ENCODE measurements at places on chromosomes 3 and 15.

DNA sequence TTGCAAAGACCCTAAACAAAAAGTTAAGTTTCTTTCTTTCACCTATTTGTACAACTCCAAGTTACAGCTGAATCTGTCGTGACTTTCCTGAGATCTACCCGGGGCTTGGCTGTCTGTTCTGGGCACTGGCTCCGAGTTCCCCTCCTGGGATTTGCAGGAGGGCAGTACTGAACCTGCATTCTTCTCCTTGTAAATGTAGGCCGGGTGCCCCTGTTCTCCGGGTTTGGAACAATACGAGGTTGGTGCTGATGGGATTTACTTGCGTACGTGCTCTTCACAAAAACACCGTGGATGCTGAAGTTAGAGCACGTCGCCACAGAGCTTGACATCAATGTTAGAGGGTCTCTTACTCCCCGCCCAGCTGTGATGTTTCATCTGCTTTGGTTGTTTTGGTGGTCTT is 48.1 kb downstream of the KLHL25 start:
- DNase-seq: no peak

- DNase-seq: no peak
These were observed 41.2 kb downstream of the HERC1 start for GRCh38 chr15:63792584-63792983.

- DNase-seq: no peak
These were observed 34.8 kb downstream of the CYP11A1 start for GRCh38 chr15:74332611-74333010.

- no peak for DNase-seq
These were observed 17.5 kb upstream of the TBC1D5 start for GRCh38 chr3:17759901-17760300.

DNA sequence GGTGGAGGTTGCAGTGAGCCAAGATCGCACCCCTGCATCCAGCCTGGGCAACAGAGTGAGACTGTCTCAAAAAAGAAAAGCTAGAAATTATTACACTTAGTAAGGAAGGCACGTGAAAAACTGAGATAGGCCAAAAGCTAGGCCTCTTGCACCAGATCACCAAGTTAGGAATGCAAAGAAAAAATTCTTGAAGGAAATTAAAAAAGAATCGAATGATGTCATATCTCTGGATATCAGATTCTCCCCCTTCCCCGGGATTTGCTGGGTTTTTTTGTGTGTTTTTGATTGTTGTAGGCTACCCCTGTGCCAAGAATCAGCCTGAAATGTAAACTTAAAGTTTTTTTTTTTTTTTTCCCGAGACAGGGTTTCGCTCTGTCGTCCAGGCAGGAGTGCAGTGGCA is 17.4 kb downstream of the PTPN23 start:
- DNase-seq: no peak

GRCh38 chr3:55487381-55488241 is 505 bp upstream of the WNT5A start:
- DNase-seq: peak; percentile 76

DNA sequence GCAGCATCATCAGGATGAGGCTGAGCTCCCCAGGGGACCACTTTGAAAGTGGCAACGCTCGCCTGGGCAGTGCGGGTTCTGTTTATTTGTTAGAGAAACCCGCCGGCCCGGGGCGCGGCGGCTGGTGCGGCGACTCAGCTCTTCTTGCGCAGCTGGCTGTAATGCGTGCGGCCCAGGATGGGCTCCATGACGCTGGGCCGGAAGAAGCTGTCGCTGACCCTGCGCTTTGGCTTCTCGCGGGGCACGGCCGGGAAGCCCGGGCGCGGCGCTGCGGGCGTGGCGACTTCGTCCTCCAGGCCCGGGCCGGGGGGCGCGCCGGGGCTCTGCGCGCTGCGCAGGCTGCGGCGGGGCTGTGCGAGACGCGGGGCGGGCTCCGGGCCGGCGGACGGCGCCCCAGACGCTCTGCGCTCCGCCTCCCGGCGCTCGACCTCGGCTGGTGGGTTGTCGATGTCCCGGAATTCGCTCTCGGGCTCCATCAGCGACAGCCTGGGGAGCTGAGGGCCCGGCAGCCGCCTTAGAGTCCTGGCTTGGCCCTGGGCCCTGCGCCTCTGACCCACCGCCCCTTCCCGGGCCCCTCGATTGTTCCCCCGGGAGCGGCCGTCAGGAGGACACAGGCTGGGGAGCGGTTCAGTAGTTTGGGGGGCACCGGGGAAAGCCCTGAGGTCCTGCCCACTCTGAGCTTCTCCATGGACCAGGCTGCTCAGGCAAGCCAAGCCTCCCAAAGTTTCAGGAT is 10.3 kb upstream of the KIF7 start:
- peak; percentile 49 for DNase-seq

DNA sequence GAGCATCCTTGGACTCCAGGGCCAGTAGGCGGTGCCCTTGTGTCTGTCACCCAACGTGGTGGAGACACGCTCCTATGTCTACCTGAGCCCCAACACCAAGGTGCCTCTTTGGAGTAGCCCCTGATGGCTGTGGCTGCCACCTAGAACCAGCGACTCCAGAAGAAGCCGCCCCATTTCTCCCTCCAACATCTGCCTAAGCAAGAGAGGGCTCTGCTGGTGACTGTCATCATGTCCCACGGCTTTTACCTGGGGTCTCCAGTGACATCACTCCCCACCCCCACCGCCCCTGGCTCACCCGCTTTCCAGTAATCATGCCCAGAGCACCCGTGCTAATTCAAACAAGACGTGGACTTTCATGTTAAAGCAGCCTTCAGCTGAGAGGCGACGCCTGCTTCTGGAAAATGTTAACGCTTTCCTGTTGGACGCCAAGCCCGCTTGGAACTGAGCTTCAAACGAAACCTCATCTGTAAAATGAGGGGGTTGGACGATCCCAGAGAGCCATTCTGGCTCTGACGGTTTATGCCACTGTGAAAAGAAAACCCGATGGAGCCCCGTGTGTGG is 57.0 kb downstream of the ISG20 start:
- DNase-seq: no peak

- DNase-seq: no peak
These were observed 288.7 kb downstream of the EPHB1 start for GRCh38 chr3:135083756-135084155.

DNA sequence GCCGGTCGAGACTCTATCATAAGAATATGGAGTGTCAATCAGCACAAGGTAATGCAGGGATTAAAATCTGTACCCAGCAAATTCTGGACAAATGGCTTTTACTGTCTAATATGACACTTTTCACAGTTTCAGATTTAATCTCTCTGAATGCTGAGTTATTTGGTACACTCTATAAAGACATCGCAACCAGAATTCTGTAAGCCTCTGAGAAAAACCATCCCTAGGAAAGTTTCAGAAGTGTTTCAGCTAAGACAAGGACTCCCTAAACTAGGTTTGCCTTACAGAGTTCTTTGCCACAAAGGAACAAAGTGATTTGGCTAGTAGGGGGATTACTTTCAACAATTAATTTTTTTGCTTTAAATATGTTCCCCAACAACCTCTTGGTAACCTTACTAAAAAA is 11.3 kb downstream of the WDR48 start:
- DNase-seq: no peak

DNA sequence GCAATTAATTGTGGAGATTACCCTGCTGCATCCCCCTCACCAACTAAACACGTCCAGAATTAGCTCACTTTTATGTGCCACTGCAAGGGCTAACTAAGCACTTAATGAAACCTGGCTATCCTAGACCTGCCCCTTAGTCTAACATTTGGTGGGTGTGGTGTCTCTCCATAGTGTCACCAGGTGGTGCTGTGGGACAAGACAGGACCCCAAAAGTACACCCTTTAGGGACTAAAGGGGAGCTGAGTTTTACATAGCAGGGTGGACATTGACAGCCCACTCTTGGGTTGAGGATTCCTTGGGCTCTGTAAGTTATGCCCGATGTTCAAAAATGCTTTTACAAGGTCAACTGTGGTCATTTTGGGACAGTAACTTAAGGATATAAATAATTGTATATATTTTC is 5.7 kb downstream of the DUT start:
- DNase-seq: no peak

DNA sequence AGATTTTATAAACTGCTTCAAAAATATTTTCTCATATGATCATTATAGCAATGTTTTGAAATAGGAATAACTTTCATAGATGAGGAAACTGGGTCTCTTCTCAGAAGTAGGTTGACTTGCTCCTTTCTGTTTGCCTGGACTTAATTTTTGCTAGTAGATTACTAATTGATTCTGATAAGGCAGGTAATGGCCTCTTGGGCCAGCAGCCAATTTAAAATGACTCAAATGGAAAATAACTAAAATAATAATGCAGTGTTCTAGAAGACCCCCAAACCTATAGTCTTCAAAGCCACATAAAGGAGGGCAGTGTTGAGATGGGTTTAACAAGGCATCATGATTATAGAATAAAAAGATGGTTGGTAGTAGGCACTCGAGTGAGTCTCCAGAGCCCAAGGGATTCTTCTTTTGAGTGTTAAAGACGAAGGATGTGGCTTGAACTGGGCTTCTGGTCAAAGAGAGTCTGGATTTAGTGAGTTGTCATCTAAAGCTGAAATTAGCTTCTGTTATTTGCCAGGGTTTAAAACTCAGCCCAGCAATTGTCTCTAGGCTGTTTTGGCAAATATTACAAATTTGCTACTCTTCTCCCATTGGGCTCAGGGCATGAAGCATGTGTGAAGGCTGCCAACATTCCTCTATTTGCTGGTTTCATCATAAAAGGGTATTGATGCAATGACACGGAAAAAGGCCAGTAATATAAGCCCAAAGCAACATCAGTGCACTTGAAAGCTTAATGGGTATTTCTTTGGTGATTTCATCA is 297.1 kb upstream of the MEIS2 start:
- no peak for DNase-seq

DNA sequence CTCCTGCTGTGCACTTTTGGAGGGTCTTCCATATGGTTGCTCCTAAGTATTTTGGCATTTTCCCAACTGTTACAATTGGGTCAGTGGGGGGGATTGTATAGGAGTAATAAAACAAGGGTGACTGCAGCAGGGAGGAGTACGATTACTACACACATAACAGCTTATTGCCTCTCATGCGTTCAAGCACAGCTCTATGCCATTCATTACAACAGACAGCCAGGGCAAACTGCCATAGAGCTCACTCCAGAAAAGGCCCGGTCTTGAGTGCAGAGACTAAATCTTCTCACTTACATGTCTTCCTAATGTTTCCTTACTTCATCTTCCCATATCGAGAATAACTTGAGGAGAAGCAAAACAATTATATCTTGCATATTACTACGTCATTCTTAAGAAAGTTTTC is 1.4 kb upstream of the CHMP2B start:
- peak; percentile 5 for DNase-seq

DNA sequence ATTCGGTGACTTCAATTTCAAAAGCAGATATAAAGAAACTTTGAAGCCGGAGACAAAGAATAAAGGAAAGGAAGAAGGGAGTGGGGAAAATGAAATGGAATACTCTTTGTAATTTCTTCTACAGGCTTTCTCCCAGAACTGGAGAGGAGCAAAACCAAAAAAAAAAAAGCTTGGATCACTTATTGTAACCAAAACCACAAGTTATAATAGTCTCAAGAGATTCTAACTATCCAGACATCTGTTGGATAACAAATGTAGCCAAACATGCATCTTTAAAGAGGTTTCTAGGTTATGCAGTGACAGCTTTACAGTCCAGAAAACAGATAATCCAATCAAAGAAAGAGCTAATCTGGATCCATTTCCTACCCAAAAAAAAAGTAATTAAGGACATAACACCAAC is 36.2 kb downstream of the VGLL3 start:
- DNase-seq: peak; percentile 44

GRCh38 chr3:118000219-118000618 is 1034.4 kb downstream of the IGSF11 start:
- DNase-seq: no peak

GRCh38 chr15:43220991-43221403 is at the start of gene EPB42:
Gene EPB42, minus strand, starts transcription at chr15:43221018. Its CDS starts 193 bp downstream, at chr15:43220825.
- no peak for DNase-seq

DNA sequence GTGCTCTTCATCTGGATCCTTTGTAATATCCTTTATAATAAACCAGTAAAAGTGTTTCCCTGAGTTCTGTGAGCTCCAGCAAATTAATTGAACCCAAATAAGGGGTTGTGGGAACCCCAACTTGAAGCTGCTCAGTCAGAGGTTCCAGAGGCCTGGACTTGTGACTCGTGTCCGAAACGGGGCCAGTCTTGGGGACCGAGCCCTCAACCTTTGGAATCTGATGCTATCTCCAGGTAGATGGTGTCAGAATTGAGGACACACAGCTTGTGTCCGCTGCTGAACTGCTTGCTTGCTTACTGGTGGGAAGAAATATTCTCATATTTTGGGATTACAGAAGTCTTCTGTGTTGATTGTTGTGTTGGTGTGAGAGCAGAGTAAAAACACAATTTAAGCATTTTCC is 39.7 kb upstream of the FLNB start:
- no peak for DNase-seq

DNA sequence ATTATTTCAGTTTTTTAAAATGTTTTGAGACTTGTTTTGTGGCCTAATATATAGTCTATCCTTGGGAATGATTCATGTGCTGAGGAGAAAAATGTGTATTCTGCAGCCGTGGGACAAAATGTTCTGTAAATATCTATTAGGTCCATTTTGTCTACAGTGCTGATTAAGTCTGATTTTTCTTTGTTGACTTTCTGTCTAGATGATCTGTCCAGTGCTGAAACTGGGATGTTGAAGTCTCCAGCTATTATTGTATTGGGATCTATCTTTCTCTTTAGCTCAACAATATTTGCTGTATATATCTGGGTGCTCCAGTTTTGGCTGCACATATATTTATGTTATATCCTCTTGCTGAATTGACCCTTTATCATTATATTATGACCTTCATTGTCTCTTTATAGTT is 85.2 kb downstream of the UBE2E2 start:
- DNase-seq: peak; percentile 39

DNA sequence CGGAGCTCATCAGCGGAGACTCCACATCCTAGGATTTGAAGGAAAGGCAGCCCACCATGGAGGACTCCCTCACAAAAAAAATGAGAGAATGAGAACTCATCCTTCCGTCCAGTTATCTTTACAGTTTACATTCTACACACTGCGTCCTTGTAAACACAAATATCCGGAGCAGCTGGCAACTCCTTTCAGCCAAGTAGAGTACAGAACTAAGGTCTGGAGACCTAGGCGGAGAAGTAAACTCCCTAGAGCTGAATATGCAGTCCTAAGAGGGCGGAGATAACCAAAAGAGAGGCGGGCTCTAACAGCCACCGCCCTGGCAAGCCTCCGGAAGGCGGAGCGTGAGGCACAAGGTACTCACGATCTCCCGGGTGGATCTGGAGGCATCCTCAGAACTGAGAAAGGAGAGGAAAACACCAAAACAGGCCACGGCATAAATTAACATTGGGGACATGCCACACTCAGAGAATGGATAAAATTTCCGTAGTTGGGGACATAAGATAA is 924 bp upstream of the SIN3A start:
- peak; percentile 86 for DNase-seq

GRCh38 chr3:124831628-124832199 is 55.5 kb downstream of the ITGB5 start:
- no peak for DNase-seq

GRCh38 chr3:11136830-11137626 is 17.3 kb upstream of the HRH1 start:
- peak; percentile 100 for DNase-seq

GRCh38 chr3:188272481-188273372 is 118.8 kb downstream of the LPP start:
- DNase-seq: peak; percentile 81
